ENCODE measurements at places on chromosomes 1 and 21.

DNA sequence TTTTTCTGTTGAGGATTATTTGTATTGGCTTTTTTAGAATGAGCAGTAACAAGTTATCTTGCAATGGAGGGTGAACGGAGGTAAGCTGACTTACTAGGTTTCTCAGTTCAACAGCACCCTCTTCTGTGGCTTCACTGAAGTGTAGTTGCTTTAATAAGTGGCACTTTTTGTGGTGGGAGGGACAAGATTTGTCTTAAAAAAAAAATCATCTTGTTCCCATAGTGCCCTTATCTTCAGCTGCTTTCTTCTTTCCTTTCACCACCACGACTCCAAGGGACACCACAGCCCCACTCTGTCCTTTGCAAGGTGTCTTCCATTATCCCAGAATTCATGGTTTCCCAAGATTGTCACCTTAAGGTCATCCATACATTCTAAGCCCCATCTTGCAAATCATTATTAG lies 92.9 kb downstream of the PIGK start:
- peak; percentile 3 for DNase-seq

DNA sequence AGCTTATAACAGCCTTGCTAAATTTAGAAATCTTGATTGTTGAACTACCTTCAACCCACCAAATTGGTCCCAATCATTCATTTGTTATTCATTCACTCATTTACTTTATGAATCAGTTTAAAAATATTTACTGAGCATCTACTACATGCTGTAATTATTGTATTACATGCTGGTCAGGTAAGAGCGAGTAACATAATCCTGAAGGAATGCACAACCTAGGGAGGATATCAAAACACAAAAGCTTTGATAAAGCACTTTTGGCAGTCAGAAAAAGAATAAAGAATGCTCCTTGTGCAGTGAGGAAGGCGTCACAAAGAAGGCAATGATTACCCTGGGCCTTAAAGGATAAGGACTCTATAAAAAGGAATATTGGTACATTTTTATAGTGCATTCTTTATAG lies 518.9 kb upstream of the NR5A2 start:
- no peak for DNase-seq

DNA sequence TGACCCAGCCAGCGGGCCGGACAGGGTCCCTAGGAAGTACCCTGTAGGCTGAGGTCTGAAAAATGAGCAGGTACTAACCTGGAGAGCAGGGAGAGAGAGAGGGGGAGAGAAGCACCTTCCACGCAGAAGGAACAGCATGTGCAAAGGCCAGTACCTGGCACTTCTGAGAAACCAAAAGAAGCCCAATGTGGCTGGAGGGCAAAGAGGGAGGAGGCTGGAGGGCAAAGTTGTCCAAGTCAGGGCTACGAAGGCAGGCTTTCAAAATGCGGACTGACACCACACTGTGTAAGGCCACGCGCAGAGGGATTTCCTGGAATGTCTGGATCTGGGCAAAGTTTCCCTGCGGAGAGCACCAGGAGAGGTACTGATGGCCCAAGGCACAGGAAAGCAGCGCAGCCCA lies 64.4 kb downstream of the SSBP3 start:
- DNase-seq: no peak

DNA sequence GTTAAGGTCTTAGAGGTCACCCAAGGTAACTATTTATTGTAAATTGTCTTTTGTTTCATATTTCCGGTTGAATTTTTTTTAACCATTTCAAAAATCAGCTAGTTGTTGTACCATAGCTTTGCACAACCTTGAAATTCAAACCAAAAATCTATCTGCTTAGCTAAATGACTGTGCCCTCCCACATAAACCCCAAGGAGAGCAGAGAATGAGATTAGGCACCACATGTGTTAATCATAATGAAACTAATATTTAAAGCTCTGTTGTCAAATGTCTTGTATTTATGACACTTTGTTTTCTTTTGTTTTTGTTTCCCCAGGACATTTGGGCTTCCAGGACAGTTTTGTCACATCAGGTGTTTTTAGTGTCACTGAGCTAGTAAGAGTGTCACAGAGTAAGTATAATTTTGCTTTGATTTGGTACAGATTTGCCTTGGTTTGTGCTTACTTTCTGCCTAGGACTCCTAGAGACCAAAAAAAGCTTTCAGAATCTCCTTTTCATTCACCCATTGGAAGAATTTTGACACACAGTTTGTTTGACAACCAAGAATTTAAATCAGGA lies 249.9 kb downstream of the NFIA start:
- peak; percentile 24 for DNase-seq

DNA sequence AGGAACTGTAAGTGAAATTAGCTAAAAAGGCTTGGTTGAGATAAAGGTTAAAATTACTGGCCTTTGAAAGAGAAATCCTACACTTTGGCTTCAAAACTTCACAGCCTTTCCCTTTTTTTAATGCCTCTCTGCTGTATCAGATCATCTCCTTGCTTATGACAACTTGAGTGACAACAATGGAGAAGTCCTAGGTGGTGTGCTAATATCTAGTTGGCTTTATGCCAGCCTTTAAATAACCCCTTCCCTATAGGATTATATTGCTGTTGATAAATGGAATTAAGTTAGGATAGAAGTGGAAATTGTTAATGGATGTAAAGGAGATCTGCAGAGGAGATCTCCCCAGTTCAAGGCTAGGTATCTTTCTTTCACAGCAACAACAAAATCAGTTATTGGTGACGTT lies 130.2 kb upstream of the ATP1B1 start:
- no peak for DNase-seq

GRCh38 chr1:109397581-109398342 lies at the start of gene SORT1:
SORT1 (minus strand) TSS chr1:109397918; CDS start chr1:109397892, 26 bp downstream.
- peak; percentile 30 for DNase-seq

GRCh38 chr1:221045151-221045550 lies 165.9 kb downstream of the HLX start:
- DNase-seq: no peak

GRCh38 chr1:87880764-87881163 lies 552.1 kb downstream of the LMO4 start:
- DNase-seq: no peak

- DNase-seq: no peak
These were observed 290.4 kb downstream of the KCNT2 start for GRCh38 chr1:196317535-196318522.

DNA sequence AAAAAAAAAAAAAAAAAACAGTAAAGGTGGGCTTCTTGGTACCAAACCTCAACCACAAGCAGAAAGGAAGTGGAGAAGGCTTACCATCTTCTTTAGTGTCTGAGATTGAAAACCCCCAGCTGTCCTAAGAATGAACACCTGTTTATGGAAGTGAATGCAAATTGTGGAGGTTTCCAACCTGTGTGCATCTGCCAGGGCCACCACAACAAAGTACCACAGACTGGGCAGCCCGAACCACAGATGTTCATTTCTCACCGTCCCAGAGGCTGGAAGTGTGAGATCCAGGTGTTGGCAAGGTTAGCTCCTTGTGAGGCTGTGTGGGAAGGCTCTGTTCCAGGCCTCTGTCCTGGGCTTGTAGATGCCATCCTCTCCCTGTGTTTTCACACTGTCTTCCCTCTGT lies 348.7 kb downstream of the SETD4 start:
- no peak for DNase-seq

DNA sequence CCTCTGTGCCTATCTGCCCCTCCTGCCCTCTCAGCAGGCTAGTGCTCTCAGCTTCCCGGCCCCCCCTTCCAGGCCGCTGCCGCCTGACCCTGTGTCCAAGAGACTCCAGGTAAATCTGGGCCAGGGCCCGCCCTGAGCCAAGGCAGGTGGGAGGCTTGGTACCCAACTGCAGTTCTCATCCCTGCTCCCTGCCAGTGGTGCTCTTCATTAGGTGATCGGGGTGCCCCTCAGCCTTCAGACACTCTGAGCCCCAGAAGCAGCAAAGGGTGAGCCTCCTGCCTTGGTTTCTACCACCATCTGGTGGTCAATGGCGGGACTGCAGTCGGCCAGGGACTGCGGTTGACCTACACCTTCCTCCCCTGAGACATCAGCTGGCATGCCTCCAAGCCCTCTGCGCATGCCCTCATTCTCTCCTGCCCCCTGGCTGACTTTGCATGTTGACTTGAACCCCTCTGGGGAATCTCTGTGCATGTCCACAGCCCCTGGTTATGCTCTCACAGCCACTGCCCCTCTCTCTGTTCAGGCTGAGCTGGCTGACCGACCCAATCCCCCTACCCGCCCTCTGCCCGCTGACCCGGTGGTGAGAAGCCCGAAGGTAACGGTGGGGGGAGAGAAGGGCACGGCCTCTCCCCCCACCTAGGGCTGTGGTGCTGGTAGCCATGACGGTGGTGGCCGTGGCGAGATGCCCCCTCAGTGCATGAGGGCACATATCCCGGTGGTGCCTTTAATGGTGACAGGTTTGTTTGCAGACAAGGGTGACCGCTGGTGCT lies 2.0 kb upstream of the EFNA4 start:
- peak; percentile 93 for DNase-seq

- no peak for DNase-seq
These were observed 15.4 kb downstream of the ECHDC2 start for GRCh38 chr1:52906135-52906603.

DNA sequence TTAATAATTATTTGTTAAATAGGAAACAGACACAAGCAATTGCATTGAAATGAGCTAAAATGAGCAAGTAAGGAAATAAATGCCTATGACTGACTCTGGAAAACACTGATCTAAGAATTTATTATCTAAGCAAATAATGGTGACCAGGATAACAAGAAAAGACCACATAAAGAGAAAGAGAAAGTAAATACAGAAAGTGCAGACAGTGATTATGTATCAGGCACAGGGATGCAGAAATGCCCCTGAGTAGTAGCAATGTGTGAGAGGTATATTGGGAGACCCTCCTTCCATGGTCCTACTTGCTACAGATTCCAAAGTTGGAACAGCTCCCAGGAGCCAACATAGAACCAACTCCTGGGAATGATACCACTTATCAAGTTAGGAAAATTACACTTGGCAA lies 33.3 kb upstream of the MUTYH start:
- DNase-seq: no peak

All from stimulated activated CD4-positive, alpha-beta T cell treated with anti-CD3 and anti-CD28 coated beads, Interleukin-1b, Interleukin-23, amount 100 ng/mL, for 48 hours (primary cell).